ENCODE measurements at places on chromosomes 1 and 21. TPM values are rescaled to one million over a fixed set of nuclear protein-coding genes. Genes with fewer than 3 reads are reported as not detected.

The SPATA45 gene
- total RNA-seq: not detected

The CDK18 gene
- 6.5 TPM for total RNA-seq

DNA sequence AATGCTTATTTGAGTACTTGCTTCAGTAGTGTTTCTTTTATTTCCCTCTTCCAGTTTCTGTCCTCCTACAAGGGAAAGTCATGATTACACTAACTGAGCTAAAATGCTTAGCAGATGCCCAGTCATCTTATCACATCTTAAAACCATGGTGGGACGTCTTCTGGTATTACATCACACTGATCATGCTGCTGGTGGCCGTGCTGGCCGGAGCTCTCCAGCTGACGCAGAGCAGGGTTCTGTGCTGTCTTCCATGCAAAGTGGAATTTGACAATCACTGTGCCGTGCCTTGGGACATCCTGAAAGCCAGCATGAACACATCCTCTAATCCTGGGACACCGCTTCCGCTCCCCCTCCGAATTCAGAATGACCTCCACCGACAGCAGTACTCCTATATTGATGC is 50.3 kb upstream of the LRRC8C start:
- ATAC-seq: no peak

DNA sequence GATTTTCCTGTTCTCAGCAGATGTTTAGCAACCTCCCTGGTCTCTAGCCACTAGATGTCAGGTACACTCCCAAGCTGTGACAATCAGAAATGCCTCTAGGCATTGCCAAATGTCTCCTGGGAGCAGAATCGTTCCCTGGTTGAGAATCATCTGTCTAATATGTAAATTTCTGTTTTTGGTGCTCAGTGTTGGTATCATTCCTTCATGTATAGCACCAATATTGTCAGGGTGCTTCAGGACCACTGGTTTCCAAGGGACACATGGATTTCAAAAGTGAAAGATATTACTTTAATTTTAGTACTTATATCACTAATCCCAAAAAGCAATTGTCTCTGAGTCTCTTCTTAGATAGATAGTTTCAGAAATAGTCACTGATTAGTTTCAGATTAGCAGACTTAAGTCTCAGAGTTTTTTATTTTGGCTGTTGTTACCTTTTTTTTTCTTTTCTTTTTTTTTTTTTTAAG is 160.1 kb downstream of the PTPRC start:
- no peak for ATAC-seq

GRCh38 chr21:34807881-34808568 is 139.2 kb downstream of the CLIC6 start:
- ATAC-seq: peak; percentile 68

DNA sequence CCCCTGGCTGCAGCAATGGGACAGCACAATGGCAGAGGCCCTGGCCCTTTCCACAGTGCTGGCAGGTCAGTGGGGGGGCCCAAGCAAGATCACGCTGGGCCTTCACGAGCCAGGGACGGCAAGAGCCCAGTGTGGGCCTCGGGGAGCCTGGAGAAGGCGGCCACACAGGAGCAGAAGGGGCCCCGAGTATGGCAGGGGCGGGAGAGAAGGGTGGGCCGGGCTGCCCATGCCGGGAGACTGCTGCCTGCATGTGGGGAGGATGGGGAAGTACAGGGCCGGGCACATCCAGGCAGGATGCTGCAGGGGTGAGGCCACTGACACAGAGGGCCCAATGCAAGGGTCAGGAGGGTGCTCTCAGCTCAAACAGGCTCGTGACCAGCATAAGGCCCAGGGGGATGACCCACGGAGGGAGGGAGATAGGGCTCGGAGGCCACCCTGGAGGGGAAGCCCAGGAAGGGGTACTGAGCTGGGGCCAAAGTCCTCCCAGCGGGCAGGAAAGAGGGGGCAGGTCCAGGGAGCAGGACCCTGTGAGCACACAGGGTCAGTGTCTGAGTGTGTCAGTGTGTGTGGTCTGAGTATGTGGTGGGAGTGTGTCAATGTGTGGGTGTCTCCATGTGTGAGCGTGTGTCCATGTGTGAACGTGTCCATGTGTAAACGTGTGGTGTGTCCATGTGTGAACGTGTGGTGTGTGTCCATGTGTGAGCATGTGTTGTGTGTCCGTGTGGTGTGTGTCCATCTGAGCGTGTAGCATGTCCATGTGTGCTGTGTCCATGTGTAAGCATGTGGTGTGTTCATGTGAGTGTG is 13.1 kb downstream of the SLC19A1 start:
- ATAC-seq: no peak

GRCh38 chr1:29356663-29357062 is 120.3 kb downstream of the PTPRU start:
- no peak for ATAC-seq

The KRTAP13-2 gene
- total RNA-seq: not detected

- ATAC-seq: no peak
Measured at GRCh38 chr1:43577655-43578542, 47.2 kb downstream of the PTPRF start.

DNA sequence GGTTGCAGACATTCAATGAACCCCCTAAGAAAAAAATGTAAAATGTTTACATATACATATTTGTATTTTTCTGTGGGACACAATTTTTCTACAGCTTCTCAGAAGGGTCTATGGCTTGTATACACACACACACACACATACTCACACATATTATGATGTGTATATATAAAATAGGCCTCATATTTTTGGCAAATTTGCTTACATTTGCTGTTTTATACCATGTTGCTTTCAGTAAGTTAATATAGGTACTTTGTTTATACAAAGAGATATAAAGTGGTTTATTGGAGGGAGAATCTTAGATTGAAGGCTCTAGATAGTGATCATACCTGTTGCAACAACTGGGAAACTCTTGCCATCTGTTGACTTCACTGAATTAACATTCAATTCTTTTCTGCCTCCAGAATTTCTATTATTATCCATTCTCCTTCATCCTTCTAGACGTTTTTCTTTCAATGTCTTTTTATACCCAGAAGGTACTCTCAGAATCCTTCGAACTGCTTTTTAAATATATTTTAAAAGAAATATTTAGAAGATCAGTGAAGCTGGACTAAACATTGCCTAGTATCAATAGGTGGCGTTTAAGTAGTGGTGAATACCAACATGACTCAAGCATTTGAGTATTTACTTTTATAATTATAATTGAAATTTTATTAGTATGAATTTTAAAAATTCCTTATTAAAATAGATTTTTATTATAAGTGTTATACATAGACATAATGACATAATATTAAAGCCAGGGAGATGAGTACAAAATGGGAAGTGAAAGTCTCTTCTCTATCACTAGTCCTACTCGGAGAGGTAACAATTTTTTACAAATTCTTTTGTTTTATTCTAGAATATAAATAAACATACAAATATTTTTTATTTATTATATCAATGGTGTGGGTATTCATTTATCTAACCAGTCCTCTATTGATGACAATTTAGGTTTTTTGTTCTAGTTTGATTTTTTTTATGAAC is 10.2 kb downstream of the CD55 start:
- ATAC-seq: no peak

DNA sequence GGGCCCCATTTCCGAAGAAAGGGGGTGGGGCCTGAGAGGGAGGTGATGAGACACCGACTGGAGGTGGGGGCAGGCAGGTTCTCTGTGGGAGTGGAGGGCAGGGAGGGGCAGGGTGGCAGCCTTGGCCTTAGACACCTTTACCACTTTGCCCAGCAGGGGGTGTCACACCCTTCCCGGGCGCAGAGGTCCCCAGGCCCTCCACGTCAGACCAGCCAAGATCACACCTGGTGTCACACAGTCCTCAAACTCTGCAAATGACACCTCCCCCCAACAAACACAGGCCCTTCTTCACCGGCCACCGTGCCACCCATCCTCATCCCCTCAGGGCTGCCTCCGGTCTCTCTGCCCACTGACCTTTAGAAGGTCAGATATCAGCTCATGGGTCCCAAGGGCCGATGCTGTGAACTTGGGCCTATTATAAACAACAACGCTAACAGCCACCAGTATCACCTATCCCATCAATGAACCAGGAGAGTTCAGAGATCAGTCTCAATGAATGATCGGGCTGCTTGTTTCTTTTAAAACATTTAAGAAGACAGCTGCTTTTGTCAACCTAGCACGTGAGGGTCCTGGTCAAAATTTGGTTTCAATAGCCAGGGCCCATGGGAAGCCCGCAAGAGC is 103.9 kb downstream of the CASZ1 start:
- ATAC-seq: no peak

- no peak for ATAC-seq
Measured at GRCh38 chr1:30310966-30311742, 412.2 kb downstream of the MATN1 start.

The LCA5L gene
- total RNA-seq: 1.1 TPM

The CHD5 gene
- total RNA-seq: 34.9 TPM

The PCAT6 gene
- total RNA-seq: not detected

DNA sequence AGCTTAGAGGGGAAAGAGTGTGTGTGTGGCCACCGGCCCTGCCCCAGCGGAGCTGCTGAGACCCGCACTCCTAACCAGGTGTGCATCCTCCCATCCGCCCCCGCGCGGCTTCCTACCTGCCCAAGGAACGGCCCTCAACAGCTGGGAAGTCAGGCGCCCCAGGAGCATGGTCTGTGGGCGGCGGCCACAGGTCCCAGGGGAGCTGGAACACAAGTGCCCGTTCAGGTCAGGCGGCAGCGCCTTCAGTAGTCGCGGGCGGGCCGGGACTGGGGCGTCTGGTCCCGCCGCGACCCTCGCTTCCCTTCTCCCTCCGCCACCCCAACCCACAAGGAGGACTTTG is 448 bp downstream of the AURKAIP1 start:
- ATAC-seq: no peak

The RGS13 gene
- total RNA-seq: 1.1 TPM

DNA sequence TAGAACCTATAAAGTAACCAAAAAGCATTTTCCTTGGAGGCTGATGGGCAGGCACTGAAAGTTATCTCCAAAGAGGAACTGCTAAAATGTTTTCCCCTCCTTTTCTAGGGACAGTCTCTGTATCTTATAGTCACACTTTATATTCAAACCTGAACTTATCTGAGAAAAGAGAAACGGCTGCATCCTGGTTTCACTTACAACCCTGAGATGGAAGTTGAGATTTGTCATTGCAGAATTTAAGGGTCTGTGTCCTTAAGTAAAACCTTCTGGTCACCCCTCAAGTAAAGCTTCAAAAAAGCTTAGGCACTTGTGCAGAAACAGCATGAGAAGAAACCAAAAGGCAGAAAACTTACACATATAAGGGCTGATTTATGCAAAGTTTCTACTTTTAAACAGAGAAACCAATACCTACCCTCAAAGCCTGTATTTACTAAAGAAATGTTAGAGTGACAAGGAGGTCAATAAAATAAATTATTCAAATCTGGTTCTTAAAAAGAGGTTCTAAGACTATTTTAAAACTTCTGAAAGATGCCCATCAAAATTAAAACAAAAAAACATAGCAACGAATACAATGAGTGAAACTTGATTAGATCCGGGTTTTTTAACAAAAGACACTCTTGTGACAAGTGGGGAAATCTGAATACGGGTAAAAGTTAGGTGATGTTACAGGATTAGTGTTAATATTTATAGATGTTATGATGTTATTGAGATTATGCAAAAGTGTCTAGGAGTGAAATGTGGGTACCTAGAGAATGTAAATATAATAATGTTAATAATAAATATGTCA is 9.9 kb downstream of the CD58 start:
- no peak for ATAC-seq

Measured in gastroesophageal sphincter (tissue), 4 donors.